ENCODE measurements at places on chromosomes 7 and 10.
A peak's percentile ranks its signal among the peaks of the same experiment; 100 is the strongest.

DNA sequence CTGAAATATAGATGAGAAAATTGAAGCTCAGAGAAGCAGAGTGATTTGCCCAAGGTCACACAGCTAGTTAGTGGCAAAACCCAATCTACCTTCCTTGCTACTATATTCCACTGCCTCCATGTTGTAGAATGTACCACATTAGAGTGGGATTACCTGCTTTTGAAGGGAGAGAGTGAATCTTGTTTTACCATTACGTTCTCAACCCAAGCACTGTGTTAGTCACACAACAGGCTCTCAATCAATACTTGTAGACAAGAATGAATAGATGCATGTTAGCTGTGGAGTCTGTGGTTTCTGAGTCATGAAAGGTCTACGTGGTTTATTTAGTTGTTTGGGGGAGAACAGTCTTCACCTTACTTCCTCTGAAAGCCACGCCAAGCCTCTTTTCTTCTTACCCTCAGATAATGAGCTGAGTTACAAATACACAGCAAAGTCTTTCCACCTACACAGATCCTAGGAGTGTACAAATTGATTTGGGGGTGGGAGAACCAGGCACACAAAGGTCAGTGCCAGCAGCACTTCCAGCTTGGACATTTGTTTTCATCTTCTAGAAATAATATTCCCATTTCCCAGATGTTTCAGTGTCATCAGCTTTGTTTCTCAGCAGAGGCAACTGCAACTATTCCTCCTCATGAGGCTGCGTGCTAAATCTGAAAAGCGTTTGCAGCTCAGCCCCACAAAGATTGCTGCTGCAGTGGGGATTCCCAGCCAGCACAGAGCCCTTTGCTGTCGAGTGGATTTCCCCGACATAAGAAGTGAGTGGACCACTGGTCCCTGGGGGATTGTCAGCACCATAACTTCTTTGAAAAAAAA lies 71.5 kb upstream of the ADO start:
- DNase-seq: no peak

- DNase-seq: no peak
These were observed 26.0 kb downstream of the EGFR start for GRCh38 chr7:55044791-55045190.

DNA sequence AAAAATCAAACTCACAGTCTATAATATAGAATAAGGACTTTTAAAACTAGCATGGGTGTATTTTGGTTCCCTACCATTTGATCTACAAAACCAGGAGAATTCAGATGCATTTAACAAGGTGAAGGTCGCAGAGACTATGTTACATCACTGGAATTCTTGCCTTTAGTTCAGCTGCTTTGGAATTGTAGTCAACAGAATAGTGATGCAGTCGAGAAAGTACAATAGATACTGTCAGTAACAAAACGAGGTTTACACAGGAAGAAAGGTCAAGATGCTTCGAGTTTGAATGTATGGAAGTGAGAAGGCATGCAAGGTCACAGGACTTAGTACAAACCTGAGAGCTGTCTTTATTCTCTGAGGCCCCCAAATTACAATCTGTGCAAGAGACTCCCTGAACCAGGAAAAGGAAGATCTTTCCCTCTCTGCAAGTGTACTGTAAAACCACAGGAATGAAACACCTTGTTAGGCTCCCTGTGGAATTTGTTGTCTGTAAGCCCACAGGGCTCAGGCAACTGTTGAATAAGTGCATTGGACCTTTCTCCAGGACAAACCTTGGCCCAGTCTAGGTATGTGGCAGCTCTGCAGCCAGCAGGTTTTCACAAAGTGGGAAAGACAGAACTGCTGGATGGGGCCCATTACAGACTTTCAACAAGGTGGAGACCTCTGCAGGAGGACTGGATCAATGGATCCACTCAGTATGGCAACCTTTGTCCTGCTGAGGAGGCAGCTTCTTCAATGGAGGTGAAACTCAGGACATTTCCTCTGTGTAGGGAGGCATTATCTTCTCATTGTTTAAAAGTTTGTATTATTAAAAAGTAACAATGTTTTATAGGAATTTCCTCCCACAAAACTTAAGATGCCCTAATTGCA lies 101.1 kb upstream of the GSDME start:
- no peak for DNase-seq

- DNase-seq: no peak
These were observed 187.7 kb downstream of the ELFN1 start for GRCh38 chr7:1857487-1858421.

GRCh38 chr7:78413568-78413967 lies 615.0 kb downstream of the PHTF2 start:
- no peak for DNase-seq

DNA sequence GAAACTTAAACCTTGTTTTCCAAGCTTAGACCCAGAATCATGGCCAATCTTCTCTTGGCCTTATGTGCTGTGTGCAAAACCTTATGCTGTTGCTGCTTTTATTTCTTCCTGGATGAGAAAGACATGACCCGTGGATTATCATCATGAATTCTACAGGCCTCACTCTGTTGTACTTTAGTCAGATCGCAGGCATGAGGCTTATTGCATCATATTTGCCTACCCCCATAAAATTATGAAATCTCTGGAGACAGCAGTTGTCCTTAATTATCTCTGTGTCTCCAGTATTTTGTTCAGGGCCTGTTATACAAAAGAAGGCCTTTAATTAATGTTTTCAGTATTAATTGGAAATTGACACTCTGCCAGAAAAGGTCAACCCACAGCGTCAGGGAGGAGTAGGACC lies 71.6 kb downstream of the PLCE1 start:
- DNase-seq: no peak

GRCh38 chr7:130479716-130480400 lies 12.0 kb upstream of the MEST start:
- no peak for DNase-seq

DNA sequence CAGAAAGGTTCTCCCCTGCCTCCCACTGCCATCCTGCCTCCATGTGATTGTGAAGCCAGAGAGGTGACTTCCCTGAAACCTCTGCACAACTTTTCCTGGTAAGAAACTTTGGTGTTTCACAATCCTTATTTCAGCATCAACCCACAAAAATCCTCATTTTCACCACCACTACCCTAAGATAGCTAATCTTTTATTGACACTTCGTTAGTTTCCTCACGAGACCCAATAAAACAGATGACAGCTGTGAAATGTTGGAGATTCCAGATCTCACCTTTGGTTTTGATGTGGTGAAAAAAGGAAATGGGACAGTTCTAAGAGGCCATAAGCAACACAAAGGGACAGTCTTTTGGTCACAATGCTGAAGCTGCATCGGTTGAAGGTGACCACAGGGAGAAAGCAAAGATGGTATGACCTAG lies 59.9 kb upstream of the TM9SF3 start:
- DNase-seq: no peak

GRCh38 chr10:18437486-18437885 lies 213.9 kb downstream of the NSUN6 start:
- no peak for DNase-seq

DNA sequence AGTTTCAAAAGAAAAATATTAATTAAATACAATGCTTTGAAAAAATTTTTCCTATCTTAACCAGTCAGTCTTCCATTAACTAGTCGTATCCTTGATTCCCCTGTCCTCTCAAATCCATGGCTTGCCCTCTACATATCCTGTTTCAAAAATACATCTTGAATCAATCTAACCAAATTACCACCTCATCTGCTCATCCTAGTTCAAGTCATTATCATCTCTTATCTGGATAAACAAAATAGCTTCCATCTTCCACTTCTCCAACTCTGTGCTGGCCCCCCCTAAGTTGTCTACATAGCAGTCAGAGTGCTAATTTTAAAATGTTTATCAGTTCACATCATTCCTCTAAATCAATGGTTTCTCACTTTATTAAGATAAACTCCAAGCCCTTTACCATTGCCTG lies 125.4 kb downstream of the HBP1 start:
- no peak for DNase-seq

- DNase-seq: peak; percentile 73
These were observed 817 bp downstream of the MLLT10 start for GRCh38 chr10:21534604-21535493.

DNA sequence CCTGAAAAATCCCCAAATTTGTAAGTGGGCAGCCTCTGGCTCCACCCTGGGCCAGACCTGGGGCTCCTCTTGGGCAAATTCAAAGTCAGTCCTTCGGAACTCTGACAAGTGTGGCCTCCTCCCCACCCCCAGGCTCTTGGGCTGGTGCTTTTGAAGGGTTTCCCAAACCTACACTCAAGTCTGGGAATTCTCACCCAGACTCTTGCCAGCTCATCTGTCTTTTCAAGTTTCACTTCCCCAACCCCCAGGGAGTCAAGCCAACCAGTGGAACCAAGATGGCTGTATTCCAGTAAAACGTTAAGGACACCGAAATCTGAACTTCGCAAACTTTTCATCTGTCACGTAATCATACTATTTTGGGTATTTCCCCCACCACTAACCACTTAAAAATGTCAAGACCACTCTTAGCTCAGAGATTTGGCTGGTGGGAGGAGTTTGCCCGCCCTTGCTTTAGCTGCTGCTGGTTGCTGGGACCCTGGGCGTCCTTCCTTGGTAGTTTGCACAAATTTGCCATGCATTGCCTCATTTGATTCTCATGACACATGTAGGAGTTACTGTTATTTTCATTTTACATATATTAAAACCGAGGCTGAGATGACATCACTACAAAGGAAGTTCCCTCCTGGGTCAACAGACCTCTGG lies 1.7 kb upstream of the MYO1G start:
- DNase-seq: no peak

GRCh38 chr10:73920089-73920488 lies 9.2 kb downstream of the PLAU start:
- no peak for DNase-seq

- DNase-seq: peak; percentile 49
These were observed 31.6 kb downstream of the HOXA1 start for GRCh38 chr7:27064159-27064558.

DNA sequence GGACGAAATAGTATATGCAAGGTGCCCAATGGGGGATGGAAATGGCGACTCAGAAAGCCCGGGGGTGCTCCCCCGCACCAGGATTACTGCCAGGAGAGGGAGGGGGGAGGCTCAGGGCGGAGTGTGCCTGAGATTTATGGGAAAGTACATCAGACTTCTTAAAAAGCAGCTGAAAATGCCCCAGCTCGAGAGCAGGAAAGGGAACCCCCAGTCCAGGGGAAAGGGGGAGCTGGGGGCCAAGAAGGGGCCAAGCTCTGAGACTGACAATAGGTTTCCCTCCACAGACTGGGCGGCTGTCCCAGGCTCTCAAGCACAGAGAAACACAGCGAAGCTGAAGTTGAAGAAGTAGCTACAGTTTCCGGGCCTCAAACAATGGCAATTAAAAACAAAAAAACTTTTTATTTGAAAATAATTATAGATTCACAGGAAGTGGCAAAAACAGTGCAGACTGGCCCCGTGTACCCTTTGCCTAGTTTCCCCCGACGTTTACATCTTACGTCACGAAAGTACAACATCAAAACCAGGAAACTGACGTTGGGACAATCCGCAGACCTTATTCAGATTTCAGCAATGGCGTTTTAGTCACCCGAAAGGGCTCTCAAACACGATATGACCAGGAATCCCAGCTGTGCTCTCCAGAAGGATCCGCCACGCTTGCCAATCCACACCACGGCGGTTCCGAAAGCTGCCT lies 83.9 kb upstream of the FGFR2 start:
- no peak for DNase-seq

- peak; percentile 75 for DNase-seq
These were observed 1.6 kb downstream of the TCF7L2 start for GRCh38 chr10:112951359-112952281.

DNA sequence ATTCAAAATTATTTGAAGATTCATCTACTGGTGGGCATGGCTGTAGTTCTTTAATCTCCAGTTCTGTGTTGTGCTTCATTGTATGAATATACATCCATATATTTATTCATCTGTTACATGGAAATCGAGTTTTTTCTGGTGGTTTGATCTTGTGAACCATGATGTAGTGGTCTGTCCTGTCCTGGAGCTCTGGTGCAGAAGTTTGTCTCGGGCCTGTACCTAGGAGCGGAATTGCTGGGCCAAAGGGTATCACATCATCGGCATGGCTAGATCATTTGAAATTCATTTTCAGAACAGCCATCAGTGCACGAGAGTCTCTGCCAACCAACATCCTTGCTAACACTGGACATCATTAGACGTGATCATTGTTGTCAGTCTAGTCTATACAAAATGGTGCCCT lies 107.0 kb downstream of the ELFN1 start:
- DNase-seq: no peak

- DNase-seq: no peak
These were observed 58.8 kb downstream of the TCERG1L start for GRCh38 chr10:131252567-131253276.

DNA sequence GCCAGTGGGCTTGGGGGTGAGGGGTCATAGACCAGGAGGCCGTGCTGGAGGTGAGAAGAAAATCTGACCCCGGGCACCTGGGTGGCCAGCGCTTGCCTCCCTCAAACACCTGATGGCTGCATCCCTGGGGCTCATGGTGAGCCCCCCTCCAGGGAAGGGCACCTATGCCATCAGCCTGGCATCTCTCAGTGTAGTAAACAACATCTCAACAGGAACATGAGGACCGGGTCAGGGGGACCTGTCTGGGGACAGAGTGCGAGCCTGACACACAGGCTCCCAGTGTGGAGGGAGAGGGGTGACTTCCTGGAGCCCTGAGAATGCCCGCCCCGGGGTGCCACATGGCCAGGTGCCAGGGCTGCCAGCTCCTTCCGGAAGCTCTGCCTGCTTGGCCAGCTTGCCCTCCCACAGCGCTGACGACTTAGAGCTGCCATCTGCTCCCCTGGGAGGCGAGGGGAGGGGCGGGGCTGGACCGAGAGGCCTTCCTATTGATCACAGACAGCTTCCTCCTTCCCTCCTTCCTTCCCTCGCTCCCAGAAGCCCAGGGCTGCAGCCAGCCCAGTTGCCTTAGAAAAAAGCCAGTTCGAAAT lies 12.3 kb downstream of the STX1A start:
- peak; percentile 87 for DNase-seq

DNA sequence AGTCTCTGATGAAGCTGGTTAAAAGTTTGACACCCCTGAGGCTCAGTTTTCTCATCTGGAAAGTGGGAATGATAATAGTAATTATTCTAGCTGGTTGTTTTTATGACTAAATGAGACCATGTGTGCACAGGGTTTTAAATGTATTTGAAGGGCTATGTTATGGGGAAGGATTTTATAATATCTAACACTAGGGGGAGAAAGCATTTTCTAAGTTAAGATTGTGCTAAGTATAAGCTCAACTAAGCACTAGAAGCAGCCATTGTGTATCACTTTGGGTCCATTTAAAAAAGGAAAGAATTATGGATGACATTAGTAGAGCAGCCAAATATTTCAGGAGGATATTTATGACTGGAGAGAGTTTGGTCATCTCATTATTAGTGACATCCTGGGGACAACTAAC lies 49.5 kb upstream of the CREB5 start:
- DNase-seq: no peak

DNA sequence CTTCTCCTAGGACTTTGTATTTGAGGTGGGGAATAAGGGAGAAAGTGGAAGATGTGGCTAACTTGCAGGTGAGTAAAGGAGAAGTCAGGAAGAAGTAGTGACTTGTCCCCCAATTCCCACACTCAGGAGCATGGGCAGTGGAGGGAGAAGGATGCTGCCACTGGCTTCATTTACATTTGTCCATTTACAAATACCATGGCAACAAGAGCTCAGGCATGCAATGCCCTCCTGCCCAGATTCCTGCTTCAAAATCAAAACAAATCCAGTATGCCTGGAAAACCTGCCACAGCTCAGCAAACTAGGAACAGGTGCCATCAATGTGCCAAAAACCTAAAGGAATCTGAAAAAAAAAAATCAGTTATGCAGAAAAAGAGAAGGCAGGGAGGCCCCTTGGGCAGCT lies 139.9 kb downstream of the KCNMA1 start:
- no peak for DNase-seq

- DNase-seq: no peak
These were observed 157.9 kb downstream of the GFRA1 start for GRCh38 chr10:116115036-116115641.

- peak; percentile 93 for DNase-seq
These were observed 14.9 kb upstream of the CRCP start for GRCh38 chr7:66099551-66100407.

Data from brain (organoid and tissue), 16 donors.